Ureter (tissue), 1 donor: ENCODE measurements at places on chromosomes 4 and X.

- DNase-seq = no peak
These were observed 868.0 kb downstream of the FAT4 start for GRCh38 chr4:126182786-126183185.

- no peak for DNase-seq
These were observed 4.7 kb downstream of the FAM120C start for GRCh38 chrX:54178100-54178940.

- DNase-seq = no peak
These were observed 13.5 kb downstream of the AMER1 start for GRCh38 chrX:64192040-64192439.

DNA sequence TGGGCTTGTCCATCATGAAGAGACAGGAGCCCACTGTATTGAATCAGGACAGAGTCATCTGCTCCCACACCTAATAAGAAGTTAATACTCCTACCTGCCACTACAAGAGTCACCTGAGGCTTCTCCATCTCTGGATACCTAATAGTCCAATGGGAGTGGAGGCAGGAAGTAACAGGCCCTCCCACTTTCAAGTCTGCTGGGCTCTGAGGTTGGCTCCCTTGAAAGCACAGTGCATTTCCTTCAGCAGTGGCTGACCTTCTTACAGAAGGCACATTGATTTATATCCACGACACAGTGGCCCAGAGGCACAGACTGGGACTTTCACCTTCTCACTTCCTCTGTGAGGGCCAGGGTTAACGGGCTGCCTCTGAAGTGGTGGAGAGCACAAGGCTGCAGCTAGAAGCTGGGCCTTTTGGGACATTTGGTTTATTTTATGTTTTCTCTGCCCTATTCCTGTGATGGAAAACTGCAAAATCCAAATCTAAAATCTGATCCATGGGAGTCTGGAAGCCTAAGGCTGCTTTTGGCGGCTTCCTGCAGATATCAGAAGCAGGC, 38.1 kb downstream of the FRG2 start:
- DNase-seq = no peak

- DNase-seq = peak; percentile 77
These were observed 1.3 kb downstream of the AFF1 start for GRCh38 chr4:86935853-86936733.

DNA sequence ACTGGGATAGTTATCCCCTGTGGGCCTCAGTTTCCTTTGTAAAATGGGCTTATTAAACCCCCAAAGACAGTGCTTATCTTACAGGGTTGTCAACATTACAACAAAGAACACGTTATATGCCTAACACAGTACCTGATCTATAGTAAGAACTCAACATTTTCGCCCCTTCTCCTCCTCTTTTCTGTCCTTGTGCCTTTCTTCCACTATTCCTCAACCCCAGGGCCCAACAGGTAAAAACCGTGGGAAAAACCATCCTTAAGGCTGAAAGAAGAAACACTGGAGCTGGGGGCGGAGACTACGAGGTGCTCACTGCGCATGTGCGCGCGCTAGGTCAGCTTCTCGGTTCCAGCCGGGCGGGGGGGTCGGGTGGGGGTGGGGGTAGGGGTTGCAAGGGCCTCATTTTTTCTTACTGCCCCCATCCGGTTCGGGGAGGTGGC, 426 bp upstream of the XIAP start:
- DNase-seq = no peak

- no peak for DNase-seq
These were observed 150.3 kb downstream of the FBXW7 start for GRCh38 chr4:152385551-152385950.

DNA sequence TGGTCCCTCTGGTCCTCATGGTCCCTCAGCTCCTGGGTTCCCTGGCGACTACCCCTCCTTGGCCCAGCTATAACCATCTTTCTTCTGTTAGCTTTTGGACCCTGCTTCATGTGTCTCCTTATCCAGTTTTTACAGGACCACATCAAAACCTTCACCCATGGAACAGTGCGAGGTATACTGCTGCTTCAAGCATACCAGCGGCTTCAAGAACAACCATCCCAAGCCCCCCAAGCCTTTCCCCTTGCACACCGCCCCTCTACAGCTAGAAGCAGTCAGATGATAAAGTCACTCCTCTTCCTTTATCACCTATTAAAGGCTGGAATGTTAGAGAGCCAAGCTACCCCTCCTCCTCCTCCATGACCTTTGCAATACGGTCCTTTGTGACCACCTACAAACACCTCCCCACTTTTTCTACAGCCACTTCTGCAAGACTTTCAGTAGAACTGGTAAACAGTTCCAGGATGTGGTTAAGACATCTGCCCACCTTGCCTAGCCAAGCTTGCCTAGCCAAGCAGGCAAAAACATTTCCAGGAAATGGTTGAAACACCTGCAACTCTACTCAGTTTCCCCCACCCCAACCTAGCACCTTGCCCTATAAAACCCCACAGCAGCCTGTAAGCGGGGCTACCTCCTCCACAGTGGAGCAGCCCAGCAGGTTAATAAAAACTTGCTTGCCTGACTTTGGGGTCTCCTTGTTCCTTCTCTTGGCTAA, 125.7 kb downstream of the ZC4H2 start:
- no peak for DNase-seq

GRCh38 chr4:136725286-136726081, 806.8 kb downstream of the PCDH18 start:
- DNase-seq = no peak

- no peak for DNase-seq
These were observed 65.2 kb downstream of the TRIM2 start for GRCh38 chr4:153269218-153269990.

DNA sequence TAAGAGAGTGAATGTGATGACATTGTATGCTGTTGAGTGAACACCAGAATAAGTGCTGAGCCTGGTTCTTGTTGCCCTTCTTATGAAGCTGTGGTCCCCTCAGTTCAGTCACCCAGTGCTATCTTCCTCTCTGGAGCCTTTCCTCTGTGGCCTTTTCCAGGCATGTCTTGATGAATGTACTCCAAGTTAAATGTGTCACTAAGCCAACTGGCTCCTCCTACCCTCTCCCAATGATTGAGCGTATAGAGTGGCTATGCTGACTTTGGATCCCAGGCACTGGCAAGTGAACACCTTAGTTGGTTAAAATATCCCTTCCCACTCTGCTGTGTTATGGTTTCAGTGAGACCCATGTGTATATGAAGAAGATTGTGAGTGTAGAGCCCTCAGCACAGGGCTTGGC, 134.1 kb upstream of the MAMLD1 start:
- no peak for DNase-seq
